ENCODE measurements at places on chromosomes 2 and 18. TPM values are rescaled to one million over a fixed set of nuclear protein-coding genes. Genes with fewer than 3 reads are reported as not detected.
A peak's percentile ranks its signal among the peaks of the same experiment; 100 is the strongest.

GRCh38 chr18:14965553-14965952, 217.6 kb downstream of the ANKRD30B start:
- DNase-seq: no peak

DNA sequence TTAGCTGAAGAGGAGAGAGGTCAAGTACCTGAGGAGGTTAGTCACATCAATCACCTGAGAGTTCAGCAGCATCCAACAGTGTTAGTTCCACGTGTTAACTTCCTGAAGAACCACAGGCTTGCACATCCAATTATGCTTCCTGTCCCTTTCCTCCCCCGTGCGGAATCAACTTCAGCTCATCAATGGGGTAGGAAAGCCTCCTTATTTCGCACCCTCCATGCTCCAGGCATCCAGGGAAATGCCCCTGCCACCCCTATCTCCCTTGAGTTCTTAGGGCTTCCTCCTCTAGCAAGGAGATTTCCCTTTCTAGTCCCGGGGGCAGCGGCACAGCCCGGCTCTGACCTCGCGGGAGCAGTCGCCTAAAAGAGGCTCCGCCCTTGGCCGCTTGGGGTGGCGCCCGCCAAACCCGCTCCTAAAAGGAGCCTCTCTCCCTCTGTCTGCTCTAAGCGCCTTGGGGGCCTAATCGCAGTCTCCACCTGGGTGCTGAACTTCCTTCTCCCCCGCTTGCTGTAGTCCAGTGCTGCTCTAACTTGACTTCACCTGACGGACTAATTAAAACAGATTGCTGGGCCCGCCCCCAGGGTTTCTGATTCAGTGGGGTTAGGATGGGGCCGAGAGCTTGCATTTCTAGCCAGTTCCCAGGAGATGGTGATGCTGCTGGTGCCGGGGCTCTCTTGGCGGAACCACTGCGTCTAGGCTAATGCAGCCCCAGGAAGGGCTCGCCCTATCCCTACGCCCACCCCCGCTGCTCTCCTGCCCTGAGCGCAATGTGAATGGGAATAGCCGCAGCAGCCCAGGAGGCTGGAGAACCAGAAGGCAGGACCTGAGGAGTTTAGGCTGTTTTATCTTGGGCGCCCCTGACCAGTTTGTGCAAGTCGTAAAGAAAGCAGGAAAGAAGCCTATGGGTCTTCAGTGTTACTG, 3.4 kb upstream of the TET3 start:
- DNase-seq: peak; percentile 28

- DNase-seq: no peak
Observed at GRCh38 chr2:11863103-11863502, 116.7 kb downstream of the LPIN1 start.

DNA sequence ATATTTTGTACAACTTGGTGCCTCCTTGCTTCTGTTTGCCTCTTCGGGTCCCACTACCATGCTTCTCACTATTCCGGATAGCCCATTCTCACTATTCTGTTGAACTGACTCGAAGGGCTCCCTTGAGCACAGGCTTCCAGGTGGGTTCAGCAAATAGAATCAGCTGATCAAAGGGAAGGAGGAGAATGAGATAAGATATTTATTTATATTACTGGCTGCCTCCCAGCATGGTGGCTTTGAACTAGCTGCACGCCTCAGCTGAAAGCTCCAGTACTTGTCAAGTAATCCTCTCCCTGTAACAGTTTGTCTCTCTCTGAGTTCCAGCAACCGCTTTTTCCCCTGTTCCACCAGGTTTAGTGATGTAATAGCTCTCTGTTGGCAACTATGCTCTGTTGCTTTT, 187.8 kb upstream of the HNRNPA3 start:
- no peak for DNase-seq

DNA sequence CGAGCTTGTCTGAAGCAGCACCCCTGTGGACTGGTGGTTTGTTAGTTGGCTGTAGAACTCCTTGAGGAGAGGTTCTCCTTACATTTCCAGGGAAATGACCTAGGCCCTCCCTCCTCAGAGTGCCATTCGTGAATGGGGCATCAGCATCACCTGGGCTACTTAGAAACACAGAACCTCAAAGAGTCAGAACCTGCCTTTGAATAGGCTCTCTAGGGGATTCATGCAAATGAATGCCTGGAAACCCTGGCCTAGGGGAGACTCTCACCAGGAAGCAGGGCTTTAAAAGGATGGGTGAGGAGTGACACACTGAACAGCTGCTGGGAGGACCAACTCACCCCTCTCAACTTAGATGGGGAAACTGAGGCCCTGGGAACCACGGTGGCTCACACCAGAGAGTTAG, 2.1 kb upstream of the MOCOS start:
- DNase-seq: no peak

- no peak for DNase-seq
Observed at GRCh38 chr2:23776021-23776420, 150.9 kb downstream of the ATAD2B start.

DNA sequence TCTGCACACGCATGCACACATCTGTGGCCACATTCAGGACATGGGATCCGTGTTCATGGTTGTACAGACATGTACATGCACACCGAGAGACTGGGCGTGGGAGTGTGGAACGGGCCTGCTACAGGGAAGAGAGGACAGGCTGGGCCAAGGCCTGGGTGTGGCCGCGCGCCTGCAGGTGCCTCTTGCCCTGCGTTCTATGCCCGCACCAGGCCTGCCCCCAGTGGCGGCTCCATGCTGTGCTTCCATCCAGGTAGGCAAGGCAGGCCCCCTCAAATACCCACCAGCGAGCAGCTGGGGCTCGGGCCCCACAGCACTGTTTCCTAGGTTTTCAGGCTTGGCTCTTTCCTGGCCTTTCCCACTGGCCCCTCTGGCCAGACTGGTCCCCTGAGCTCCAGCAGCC, 15.5 kb upstream of the PTMA start:
- no peak for DNase-seq

GRCh38 chr2:25938345-25938744, 44.0 kb downstream of the KIF3C start:
- DNase-seq: no peak

GRCh38 chr2:219562049-219563020, 9.0 kb downstream of the OBSL1 start:
- DNase-seq: no peak

GRCh38 chr2:47935071-47935470, 28.8 kb upstream of the FBXO11 start:
- DNase-seq: no peak

- DNase-seq: no peak
Observed at GRCh38 chr2:241945311-241945710, 75.8 kb downstream of the RTP5 start.

DNA sequence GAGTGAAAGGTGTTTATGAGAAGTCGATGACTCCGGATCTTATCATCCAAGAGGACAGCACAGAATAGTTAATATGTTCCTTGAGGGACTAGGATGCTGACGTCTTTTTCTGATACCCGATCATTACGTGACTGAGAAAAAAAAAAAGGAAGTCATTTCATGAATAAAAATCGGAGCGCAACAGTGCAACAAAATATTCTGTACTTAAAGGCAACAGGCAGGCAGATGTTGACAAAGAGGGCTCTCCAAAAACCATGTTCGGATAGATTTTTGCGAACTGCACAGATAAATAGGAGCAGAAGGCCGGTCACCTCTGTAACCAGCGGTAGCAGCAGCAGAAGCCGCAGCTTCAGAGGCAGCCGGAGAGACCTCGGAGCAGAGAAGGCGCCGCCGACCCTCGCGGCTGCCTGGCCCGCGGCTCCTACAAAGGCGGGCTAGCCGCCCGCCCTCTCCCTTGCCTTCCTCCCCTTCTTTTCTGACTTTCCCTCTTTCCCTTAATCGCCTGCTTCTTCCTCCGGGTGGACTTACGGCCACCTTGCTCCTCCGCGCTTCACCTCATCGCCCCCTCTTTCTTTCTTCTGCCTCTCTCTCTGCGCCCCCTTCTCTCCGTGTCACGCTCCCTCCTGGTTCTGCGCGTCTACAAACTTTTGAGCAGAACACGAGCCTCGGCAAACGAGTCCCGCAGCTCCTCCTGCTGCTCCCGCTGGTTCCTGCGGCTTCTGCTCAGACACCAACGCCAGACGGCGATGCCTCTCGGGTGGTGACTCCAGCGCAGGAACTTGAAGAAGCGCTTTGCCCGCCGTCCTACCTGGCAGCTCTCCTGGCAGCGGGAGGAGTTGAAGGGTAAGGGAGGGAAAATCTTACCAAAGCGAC, at the start of gene ADCYAP1:
ADCYAP1 (plus strand) TSS at position 654 of the 873 bp plus-strand sequence. CDS start 516 bp downstream, outside the sequence.
- peak; percentile 74 for DNase-seq

DNA sequence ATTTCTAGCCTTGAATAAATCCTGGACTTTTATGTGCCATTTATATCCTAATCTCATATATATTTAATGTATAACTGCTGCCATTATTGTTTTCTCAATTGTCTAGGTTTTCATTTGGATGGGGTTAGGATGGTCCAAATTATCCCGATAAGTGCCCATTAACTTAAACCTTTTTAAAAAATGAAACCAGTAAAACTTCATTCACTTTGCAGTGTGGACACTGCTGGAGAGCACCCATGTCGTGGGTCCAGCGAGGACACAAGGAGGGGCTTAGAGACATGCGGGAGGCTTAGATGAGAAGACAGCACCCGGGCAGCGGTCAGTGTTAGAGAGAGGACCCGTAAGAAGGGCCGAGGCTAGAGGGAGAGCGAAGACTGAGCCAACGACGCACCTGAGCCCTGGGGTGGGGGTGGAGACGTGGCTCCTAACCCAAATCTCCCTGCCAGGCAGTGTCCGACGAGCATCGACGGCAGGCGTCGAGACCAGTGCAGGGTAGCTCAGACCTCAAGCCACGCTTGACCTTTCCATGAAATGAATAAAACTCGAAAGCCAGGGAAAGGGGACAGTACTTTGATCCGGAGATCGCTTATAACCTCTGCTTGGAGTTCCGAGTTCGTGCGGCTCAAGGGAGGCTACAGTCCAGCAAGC, 9.0 kb upstream of the EN1 start:
- peak; percentile 9 for DNase-seq

GRCh38 chr2:129801575-129801974, 177.9 kb upstream of the RAB6C start:
- no peak for DNase-seq

GRCh38 chr2:85324639-85325465, 2.9 kb downstream of the TGOLN2 start:
- no peak for DNase-seq

GRCh38 chr2:68901199-68901514, 30.0 kb upstream of the BMP10 start:
- no peak for DNase-seq

DNA sequence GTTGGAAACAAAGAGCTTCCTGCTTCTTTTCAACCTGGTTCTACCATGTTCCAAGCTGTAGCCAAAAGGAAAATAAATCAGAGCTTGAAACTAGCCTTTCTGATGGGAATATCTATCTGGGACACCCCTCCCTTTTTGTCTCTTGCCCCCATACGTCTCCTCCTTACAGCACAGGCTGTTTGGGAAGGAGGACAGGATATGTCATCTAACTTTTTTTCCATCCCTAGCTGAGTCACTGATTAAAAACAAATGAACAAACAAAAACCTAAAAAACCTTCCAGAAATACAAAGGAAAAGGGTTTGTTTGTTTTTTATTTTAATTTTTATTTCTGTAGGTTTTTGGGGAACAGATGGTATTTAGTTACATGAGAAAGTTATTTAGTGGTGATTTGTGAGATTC, 151.6 kb downstream of the FAM210A start:
- no peak for DNase-seq

- DNase-seq: peak; percentile 41
Observed at GRCh38 chr2:105610576-105611332, 134.0 kb upstream of the NCK2 start.

DNA sequence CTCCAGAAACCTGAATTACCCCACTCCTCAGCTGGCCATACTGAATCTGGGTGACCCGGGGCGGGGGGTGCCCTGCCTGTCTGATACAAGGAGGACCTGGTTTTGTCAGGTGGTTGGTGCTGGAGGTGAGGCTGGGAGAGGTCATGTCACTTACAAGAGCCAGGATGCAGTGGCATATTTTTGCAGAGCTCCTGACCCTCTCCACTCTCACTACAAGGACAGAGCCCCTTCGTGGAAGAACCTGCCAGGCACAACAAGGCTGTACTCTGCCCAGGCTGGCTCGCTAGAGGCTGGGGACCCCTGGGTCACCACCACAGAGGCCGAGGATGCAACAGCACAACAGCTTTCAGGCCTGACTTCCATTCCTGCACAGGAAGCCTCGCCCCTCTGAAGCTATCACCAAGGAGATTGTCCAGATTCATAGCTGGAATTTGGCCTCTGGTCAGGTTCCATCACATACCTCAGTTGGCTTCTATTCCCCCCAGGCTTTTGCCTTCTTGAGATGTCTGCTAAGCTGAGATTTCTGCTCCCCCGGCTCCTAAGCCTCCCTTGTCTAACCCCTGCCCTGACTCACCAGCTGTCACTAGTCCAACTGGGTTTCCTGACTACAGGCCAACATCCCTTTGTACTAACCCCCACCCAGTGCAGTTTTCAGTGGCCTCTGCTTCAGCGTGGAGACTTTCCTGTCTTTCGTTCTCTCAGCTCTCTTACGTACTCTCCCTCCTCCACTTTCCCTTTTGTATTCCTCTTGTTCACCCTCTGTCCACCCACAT, 132.5 kb upstream of the EPAS1 start:
- DNase-seq: no peak

- no peak for DNase-seq
Observed at GRCh38 chr2:160227293-160227915, 27.3 kb upstream of the ITGB6 start.

- no peak for DNase-seq
Observed at GRCh38 chr18:23930002-23930401, 84.6 kb upstream of the TTC39C start.

The BOLL gene
- not detected for polyA plus RNA-seq

The UNC80 gene
- 2.5 TPM for polyA plus RNA-seq

The GAL3ST2 gene
- not detected for polyA plus RNA-seq

The FAM237A gene
- polyA plus RNA-seq: not detected

The CFAP65 gene
- 0.61 TPM for polyA plus RNA-seq

The AGPS gene
- 8.4 TPM for polyA plus RNA-seq

The SLC30A3 gene
- 7.4 TPM for polyA plus RNA-seq

The HNMT gene
- polyA plus RNA-seq: 2.6 TPM

The TRIM54 gene
- 0.25 TPM for polyA plus RNA-seq

The DES gene
- 9.7 TPM for polyA plus RNA-seq

The PPP1R7 gene
- polyA plus RNA-seq: 116 TPM
